Activated T-helper 1 cell treated with anti-CD3 and anti-CD28 coated beads, Interleukin-12 subunit alpha, Interleukin-12 subunit beta, Interleukin-2, Interleukin-4 antibody, amounts not matched to agents 30 ng/mL and 10 ng/mL and 1 ng/mL, durations not matched to agents 14 hours and 24 hours and 36 hours (primary cell): ENCODE measurements at places on chromosomes 2 and 18. TPM values are rescaled to one million over a fixed set of nuclear protein-coding genes. Genes with fewer than 3 reads are reported as not detected.

Gene CHRND
- not detected in 2 replicates for total RNA-seq

DNA sequence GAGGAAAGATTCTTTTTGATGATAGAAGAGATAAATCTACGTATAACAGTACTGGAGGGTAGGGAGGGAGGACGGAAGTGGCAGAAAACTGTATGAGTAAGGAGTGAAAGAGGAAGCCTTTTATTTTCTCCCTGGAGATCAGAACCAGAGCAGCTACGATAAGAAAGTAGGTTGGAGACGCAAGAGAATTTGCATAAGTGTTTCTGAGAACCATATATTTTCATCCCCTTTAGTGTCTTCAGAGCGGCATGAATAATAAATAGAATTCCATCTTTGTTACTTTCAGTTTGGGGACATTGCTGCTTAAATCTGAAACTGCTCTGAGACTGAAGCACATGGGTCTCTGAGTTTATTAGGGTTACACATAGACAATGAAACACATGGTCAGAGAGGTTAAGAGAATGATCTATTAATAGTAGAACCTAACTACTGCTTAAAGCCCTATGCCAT lies 230.2 kb upstream of the TNP1 start:
- peaks cover 50% of the 10 kb centered on the region for H3K4me1 ChIP-seq
- H3K27ac ChIP-seq, result peak overlapping the region; percentile 72
- no peak for DNase-seq
- no peaks in the 10 kb centered on the region for H3K36me3 ChIP-seq

Gene FMNL2
- total RNA-seq, result 14.8 and 16.1 TPM in 2 replicates

DNA sequence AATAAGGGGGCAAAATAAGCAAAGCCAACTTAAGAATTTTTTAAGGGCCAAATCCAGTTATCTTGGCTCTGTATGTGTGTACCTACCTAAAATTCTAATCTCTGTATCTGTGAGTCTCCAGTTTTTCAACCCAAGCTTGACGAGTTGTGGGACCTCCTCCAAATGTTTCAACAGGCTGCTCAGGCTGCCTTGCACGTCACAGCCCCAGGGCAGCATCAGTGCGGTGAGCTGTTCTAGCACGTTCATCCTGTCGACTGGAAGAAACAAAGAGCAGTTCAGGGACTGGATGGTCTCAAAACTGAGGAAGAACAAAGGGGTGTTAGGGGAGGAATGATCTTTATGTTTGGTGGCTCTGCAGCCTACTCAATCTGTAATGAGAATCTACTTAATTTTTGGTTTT lies 29.4 kb downstream of the NLRC4 start:
- H3K36me3 ChIP-seq, result peaks cover 1% of the 10 kb centered on the region
- H3K27ac ChIP-seq, result no peak overlapping the region
- no peak for DNase-seq
- H3K4me1 ChIP-seq, result no peaks in the 10 kb centered on the region

Gene CPLX4
- total RNA-seq, result not detected in 2 replicates

- DNase-seq, result no peak
- H3K27ac ChIP-seq, result no peak overlapping the region
- no peak overlapping the region for H3K4me3 ChIP-seq
- peaks cover 3% of the 10 kb centered on the region for H3K36me3 ChIP-seq
- peaks cover 6% of the 10 kb centered on the region for H3K4me1 ChIP-seq
These were observed 54.3 kb upstream of the AGPS start for GRCh38 chr2:177338177-177338721.

- H3K27me3 ChIP-seq, result peaks cover 3% of the 10 kb centered on the region
- no peaks in the 10 kb centered on the region for H3K4me1 ChIP-seq
- no peaks in the 10 kb centered on the region for H3K36me3 ChIP-seq
- no peak overlapping the region for H3K27ac ChIP-seq
- no peak for DNase-seq
These were observed 84.5 kb downstream of the INHBB start for GRCh38 chr2:120430501-120430830.

Gene ABCB11
- 0.02 TPM in 1 of 2 replicates, not detected in the other for total RNA-seq

Gene NTSR2
- not detected in 2 replicates for total RNA-seq

DNA sequence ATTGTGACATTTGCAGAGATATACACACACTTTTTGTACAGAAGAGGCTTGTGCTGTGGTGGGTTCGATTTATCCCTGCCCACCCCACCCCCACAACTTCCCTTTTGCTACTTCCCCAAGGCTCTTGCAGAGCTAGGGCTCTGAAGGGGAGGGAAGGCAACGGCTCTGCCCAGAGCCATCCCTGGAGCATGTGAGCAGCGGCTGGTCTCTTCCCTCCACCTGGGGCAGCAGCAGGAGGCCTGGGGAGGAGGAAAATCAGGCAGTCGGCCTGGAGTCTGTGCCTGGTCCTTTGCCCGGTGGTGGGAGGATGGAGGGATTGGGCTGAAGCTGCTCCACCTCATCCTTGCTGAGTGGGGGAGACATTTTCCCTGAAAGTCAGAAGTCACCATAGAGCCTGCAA lies 40.0 kb downstream of the STEAP3 start:
- H3K27ac ChIP-seq, result no peak overlapping the region
- H3K4me1 ChIP-seq, result no peaks in the 10 kb centered on the region
- H3K36me3 ChIP-seq, result no peaks in the 10 kb centered on the region
- H3K4me3 ChIP-seq, result no peak overlapping the region
- peaks cover 8% of the 10 kb centered on the region for H3K27me3 ChIP-seq
- no peak for DNase-seq
